ENCODE measurements at places on chromosomes 4 and X.

- DNase-seq: no peak
Observed at GRCh38 chr4:139606579-139607501, 50.8 kb upstream of the SETD7 start.

DNA sequence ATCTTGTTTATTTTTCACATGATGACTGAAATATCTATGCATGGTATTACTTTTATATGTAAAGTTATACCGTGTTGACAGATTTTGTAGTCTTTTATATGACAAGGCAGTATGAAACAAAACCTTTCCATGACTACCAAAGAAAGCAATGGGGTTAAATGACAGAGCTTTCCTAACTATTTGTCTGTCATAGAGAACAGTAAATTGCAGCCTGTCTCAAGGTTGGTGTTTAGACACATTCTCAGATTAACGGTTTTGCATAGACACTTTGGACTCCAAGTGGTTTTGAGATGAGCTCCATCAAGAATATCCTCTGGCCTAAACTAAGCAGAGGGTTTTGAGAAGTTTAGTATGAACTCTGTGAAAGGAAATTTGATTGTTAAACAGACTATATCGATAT, 180.7 kb upstream of the TENM3 start:
- no peak for DNase-seq

GRCh38 chr4:23291139-23291538, 598.4 kb downstream of the GBA3 start:
- DNase-seq: no peak

DNA sequence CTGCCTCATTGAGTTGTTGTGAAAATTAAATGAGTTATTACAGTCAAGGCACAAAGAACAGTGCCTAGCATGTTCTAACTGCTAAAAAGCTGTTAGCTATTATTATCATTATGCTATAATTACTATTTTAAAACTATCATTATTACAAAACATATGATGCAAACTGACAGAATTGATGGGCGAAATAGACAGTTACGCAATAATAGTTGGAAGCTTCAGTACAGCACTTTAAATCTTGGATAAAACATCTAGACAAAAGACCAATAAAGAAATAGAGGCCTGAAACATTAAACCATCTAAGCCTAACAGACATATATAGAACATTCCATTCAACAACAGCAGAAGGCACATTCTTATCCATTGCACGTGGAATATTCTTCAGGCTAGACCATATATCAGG, 73.0 kb downstream of the TAB3 start:
- no peak for DNase-seq

- DNase-seq: no peak
Observed at GRCh38 chr4:147137280-147137679, 191.6 kb upstream of the TTC29 start.

GRCh38 chr4:109211671-109212070, 90.8 kb downstream of the COL25A1 start:
- DNase-seq: no peak

GRCh38 chr4:140789759-140790158, 33.6 kb upstream of the TBC1D9 start:
- DNase-seq: no peak

GRCh38 chr4:75995727-75996126, 5.0 kb upstream of the SDAD1 start:
- DNase-seq: no peak

GRCh38 chrX:120794525-120794975, 81.1 kb downstream of the CT47B1 start:
- DNase-seq: no peak

- DNase-seq: no peak
Observed at GRCh38 chrX:70808942-70809940, 99.3 kb downstream of the TEX11 start.

- DNase-seq: no peak
Observed at GRCh38 chrX:148385471-148385870, 114.9 kb upstream of the AFF2 start.

DNA sequence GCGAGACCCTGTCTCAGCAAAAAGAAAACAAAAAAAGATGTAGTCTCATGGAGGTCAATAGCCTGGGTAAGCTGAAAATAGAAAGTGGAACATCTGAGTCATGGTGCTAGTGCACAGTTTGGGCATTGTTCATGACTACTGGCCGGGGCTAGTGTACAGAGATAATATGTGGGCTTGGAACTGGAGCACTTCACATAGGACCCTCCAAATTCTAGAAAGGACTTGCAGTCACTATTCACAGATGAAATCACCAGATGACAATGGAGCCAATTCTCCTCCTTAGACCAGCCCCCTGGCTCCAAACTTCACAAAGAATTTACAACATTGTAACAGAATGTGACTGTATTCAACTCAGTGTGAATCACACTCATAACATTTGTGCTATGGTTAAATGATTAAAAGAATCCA, 367.8 kb upstream of the SLC7A11 start:
- DNase-seq: no peak

- DNase-seq: no peak
Observed at GRCh38 chr4:18798123-18798522, 776.6 kb upstream of the LCORL start.

GRCh38 chr4:177546745-177547144, 104.5 kb upstream of the AGA start:
- DNase-seq: no peak

GRCh38 chrX:23557070-23557469, 110.2 kb upstream of the PRDX4 start:
- DNase-seq: no peak

GRCh38 chr4:109156356-109156755, 146.1 kb downstream of the COL25A1 start:
- no peak for DNase-seq

DNA sequence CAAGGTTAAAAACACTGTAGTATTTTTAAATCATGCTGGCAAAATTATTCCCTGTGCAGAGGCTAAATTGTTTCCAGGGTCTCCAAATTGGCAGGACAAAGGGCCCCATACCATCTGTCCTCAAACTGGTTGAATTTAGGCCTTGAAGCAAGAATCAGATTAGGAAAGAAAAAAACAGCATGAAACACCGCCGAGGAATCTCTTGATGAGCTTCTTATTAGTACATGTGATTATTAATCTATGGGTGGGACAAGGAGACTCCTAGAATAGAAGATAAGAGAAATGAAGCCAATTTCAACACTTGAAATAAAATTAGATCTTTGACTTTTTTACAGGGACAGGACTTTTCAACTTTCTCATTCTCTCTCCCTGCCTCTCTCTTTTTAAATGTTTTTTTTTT, 7.1 kb upstream of the CLNK start:
- DNase-seq: no peak

Measured in mesothelial cell of epicardium (in vitro differentiated cells).